Pulmonary artery endothelial cell (primary cell): ENCODE measurements at places on chromosomes 3 and 15. TPM values are rescaled to one million over a fixed set of nuclear protein-coding genes. Genes with fewer than 3 reads are reported as not detected.

DNA sequence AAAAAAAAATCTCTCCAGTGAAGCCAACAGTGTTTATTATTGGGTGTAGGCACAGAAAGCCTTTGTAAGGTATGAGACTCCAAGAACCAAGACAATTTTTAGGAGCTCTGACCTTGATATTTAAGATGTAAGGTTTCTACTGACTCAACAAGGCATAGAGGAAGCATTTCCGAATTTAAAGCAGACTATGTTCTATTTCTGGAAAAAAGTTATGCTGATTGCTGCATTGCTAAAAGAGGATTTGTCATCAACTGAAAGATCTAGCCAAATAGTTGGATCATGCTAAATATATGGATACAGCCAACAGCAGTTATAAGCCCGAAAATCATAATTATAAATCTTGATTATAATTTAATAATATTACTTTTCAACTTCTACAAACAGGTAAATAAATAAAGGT, 53.3 kb upstream of the MELTF start:
- DNase-seq = no peak

GRCh38 chr3:142857056-142857455, 31.8 kb downstream of the PCOLCE2 start:
- no peak for DNase-seq

DNA sequence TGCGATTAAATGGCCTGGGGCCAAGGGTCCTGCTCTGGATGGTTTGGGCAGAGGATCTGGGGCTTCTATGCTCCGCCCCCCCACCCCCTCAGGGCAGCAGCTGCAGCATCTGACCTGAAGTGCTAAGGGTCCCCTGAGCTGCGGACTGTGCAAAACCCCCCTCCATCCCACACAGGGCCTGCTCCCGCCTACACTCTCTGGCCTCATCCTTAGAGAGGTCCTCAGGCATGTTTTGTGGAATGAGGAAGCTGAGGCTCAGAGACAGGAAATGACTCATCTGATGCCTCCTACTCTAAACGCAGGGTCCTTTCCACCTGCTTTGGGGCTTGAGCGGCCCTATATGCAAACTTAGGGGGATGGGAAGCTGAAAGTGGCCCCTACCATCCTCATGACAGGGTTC, 59.5 kb upstream of the CTSH start:
- DNase-seq = peak; percentile 17

DNA sequence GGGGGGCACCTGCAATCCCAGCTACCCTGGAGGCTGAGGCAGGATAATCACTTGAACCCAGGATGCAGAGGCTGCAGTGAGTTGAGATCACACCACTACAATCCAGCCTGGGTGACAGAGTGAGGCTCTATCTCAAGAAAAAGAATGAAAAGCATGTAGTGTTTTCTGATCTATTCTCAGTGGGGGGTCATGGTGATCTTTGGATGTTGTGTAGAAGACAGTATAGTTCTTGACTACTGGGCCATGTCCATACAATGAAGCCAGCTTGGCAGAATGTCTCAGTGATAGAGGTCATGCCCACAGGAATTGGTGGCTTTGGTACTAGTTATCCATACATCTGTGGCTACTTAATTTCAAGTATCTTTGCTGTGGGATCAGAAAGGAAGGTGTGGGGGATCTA, 26.8 kb upstream of the NANOGP8 start:
- DNase-seq = no peak

ARHGAP11A gene
- 22.9 and 35.9 TPM in 2 replicates for total RNA-seq

- DNase-seq = peak; percentile 48
These were observed 64.7 kb upstream of the ZBTB38 start for GRCh38 chr3:141303481-141304223.

DNA sequence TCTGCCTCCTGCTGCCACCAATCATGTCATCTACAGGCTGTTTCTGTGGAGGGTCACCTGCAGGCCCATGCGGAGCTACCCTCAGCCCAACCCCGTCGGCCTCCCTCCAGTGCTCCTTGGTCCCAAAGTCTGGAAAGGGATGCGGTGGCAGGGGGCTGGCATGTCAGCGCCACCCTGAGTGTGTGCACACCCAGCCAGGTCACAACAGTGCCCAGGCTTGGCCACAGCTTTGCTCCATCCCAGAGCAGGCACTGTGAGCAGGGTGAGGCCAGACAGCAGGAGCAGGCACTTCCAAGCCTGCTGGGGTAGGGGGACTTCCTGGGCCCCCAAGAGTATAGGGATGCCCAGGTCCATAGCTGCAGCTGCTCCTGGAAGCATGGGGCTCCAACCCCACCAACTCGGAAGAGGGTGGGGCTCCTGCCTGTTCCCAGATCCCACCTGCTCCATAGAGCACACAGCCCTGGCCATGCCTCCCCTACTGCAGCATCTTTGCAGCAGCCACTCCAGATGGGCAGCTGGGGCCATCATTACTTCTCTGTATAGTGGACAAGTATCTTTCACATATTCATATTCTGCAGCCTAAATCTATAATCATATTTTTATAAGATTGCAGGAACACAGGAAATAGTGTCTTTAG, 109.3 kb downstream of the CBLB start:
- no peak for DNase-seq

SLC35G2 gene
- 15.6 and 24.9 TPM in 2 replicates for total RNA-seq

GPR27 gene
- total RNA-seq = not detected in 2 replicates

SGO1 gene
- total RNA-seq = 5.4 and 8.8 TPM in 2 replicates

COLQ gene
- total RNA-seq = 0.07 and 0.25 TPM in 2 replicates

TRIM71 gene
- not detected in 2 replicates for total RNA-seq

- no peak for DNase-seq
These were observed 92.4 kb downstream of the NAALADL2 start for GRCh38 chr3:174951498-174952005.

TRIP4 gene
- total RNA-seq = 12.1 and 14.5 TPM in 2 replicates

DNA sequence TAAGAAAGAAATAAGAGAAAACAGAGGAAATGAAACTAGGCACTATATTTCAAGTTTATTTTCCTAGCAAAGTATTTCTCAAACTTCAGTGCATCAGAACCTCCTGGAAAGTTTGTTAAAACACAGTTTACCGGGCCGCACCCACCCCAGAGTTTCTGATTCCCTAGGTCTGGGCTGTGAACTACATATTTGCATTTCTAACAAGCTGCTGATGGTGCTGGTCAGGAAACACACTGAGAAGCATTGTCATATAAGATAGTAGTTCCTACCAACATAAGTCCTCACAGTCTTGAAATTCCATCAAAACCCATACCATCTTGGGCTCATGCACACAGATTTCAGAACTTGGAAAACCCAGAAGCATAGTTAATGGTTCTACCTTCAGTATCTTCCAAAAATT, 8.3 kb downstream of the SLC9A9 start:
- no peak for DNase-seq

FSIP1 gene
- total RNA-seq = 0.46 and 0.63 TPM in 2 replicates

GRCh38 chr3:109346770-109347295, 9.5 kb upstream of the DPPA4 start:
- DNase-seq = no peak

ARGFX gene
- total RNA-seq = not detected in 2 replicates

DNA sequence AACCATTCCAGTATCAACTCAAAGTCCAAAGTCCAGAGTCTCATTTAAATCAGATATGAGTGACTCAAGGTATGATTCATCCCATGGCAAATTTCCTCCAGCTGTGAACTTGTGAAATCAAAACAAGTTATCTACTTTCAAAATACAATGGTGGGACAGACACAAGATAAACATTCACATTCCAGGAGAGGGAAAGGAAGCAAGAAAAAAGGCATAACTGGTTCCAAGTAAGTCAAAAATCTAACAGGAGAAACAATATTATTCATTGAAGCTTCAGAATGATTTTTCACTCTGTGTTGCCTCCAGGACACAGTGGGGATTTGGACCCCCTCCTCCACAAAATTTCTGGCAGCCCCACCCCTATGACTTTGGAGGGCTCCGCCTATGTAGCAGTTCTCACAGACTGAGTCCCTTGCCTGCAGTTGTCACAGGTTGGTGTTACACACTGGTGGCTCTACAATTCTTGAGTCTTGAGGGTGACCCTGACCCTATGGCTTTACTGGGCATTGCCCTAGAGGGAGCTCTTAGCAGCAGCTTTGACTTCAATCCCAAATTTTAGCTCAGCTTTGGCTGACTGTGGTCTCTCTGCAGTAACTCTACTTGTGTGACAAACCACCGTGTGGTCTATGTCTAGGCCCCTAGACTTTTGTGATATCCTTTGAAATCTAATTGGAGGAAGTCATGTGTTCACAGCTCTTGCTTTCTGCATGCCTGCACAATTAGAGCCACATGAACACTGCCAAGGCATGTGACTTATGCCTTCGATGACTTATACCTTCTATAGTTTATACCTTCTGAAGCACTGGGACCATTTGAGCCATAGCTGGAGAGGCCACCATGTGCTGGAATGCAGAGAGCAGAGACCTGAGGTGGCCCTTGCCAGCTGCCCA, 644.2 kb downstream of the GRM7 start:
- DNase-seq = peak; percentile 98

MINAR1 gene
- 0.28 and 0.92 TPM in 2 replicates for total RNA-seq

DNA sequence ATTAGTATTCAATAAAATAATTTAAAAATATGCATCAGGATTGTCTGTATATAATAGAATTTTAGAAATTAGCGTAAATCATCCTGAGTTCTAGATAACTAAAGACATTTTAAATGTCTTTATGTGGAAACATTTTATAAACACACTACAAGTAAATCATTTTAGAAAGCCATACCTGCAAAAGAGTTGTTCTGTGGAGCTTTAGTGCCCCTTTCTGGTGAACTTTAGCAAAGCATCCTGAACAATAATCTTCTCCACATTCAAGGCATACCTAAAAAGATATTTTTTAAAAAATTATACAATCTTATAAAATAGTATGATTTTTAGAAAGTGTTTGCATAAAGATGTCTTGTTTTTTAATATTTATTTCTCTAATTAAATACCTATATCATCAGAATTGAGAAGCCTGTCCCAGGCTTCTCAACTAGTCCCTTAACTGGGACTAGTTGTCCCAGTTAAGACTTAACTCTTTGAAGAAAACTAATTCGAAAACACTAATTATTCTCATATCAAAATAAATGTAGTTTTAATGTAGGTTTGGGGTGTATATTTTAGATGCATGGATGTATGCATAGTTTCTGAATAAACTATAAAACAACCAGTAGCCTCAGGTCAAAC, 29.7 kb downstream of the ZBBX start:
- DNase-seq = no peak
